ENCODE measurements at places on chromosomes 2 and 18.
A peak's percentile ranks its signal among the peaks of the same experiment; 100 is the strongest.

GRCh38 chr2:67208887-67209500 lies 188.1 kb upstream of the ETAA1 start:
- no peak for DNase-seq

GRCh38 chr18:67217551-67218166 lies 298.9 kb downstream of the DSEL start:
- peak; percentile 4 for DNase-seq

DNA sequence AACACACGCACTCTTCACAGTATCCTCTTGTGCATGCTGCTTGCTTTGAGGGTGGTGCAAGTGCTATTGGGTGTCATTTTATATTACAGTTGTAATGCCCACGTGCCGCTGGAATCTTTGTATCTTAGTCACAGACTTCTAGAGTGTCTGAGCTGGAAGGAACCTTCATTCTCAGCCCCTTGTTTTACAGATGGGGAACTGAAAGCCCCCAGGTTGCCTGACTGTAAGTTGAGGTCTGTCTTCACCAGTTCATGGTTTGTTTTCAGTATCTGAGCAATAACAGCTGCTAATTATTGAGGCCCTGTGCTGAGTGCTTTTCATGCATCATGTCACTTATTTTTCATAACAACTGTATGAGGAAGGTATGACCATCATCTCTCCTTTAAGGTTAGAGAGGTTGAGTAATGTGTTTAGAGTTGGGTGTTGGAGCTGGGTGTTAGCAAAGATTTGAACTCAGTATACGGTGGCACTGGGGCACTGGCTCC lies 77.0 kb downstream of the PRKCE start:
- DNase-seq = peak; percentile 57

GRCh38 chr2:121650315-121650930 lies 1.2 kb upstream of the CLASP1 start:
- no peak for DNase-seq

- DNase-seq = no peak
Measured at GRCh38 chr18:29681578-29681977, 1361.0 kb downstream of the DSC3 start.

- DNase-seq = no peak
Measured at GRCh38 chr2:28633746-28634145, 117.9 kb upstream of the PPP1CB start.

DNA sequence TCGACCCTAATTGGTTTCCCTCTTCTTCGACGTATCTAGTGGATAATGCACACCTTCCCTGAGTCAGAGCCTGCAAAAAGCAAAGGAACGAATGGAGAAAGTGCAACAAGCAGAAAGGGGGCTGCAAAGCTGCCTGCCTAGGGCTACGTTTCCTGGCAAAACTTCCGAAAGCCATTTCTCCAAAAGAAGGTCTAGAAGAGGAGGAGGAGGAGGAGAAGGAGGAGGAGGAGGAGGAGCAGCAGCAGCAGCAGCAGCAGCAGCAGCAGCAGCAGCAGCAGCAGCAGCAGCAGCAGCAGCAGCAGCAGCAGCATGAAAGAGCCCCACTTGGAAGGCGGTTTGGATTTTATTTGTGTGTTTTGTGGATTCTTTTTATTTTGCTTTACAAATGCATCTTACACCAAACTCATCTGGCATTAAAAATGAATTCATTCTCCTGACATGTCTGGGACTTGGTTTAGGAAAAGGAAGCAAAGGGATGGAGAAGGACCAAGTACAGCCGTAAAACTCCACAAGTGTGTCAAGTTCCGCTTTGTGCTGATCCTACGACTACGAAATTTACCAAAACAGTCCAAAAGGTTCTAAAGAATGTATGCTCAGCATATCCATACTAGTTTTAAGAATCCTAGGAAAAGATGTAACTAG lies 2.0 kb downstream of the TCF4 start:
- no peak for DNase-seq

GRCh38 chr2:121816797-121817196 lies 61.3 kb downstream of the TSN start:
- DNase-seq = no peak

DNA sequence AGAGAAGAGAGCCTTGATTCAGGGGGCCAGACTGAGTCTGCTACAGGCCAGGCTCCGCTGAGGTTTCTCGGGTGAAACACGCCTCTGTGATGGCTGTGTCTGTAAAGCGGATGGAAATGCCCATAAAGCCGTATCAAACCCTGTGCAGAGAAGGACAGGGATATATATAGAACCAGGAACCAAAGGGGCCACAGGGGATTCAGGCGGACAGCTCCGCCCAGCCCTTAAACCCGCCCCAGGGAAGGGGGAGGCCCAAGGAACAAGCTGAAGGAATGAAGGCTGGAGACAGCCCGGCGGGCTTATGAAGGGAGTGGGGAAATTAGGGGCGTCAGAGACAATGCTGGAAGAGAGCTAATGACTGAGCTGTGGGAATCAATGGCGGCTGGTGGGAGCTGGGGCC lies 42.1 kb downstream of the NHEJ1 start:
- DNase-seq = no peak

All from GM18507 (cell line).